ENCODE measurements at places on chromosomes 6 and 20. TPM values are rescaled to one million over a fixed set of nuclear protein-coding genes. Genes with fewer than 3 reads are reported as not detected.

DNA sequence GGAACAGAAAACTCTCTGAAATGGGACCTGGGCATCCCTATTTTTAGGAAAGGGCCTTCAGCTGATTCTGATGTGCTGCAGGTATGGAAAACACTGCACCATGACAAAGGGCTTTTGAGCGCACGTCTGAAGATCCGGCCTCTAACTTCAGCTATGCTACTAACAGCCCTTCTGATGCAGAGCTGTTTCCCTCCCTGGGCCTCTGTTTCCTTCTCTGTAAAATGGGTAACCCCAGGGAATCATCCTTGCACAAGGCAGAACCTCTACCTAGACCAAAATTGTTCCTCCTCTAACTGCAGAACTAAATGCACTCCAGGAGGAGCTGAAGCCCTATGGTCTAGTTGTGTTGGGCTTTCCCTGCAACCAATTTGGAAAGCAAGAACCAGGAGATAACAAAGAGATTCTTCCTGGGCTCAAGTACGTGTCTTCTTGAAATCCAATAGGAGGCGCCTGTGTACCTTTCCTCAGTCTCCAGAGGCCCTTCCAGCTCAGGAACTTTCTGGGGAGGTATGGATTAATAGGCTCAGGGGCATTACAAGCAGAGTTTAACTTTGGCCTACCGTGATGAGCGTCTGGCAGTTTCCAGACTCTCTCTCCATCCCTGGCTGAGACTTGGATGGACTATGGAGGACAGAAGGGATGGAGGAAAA is 5.9 kb downstream of the GPX5 start:
- no peak for DNase-seq

- DNase-seq: no peak
Measured at GRCh38 chr6:161379834-161380582, 106.1 kb upstream of the AGPAT4 start.

GRCh38 chr6:34973547-34974248 is 84.6 kb downstream of the ANKS1A start:
- DNase-seq: no peak

GRCh38 chr6:127446356-127446755 is 12.8 kb downstream of the KIAA0408 start:
- DNase-seq: no peak

MMP24 gene
- total RNA-seq: 1.6 TPM

DNA sequence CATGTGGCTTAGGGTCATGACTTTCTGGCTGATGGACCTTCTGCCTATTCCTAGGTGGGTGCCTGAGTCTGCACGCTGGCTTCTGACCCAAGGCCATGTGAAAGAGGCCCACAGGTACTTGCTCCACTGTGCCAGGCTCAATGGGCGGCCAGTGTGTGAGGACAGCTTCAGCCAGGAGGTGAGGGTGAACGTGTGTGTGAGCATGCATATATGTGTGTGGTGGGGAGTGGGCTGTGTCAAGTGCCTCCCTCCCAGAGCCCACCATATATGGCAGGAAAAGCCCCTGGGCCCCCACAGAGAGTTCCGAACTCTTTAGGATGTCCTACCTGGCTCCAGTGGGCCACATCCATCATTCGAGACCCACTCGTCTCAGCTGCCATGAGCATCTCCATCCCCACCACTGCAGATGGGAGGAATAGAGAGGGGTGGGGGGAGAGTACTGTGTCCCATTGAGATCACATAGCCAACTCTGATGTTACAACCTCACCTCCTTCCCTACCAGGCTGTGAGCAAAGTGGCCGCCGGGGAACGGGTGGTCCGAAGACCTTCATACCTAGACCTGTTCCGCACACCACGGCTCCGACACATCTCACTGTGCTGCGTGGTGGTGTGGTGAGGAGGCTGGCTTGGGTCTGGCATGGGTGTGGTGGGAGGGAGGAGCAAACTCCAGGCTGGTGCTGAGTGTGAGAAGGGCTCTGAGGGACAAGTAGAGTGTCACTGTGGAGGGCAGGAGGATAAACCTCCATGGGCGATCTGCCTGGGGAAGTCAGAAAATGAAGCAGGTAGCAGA is 3.2 kb downstream of the SLC22A7 start:
- DNase-seq: no peak
